ENCODE measurements at places on chromosomes 2 and 18.

DNA sequence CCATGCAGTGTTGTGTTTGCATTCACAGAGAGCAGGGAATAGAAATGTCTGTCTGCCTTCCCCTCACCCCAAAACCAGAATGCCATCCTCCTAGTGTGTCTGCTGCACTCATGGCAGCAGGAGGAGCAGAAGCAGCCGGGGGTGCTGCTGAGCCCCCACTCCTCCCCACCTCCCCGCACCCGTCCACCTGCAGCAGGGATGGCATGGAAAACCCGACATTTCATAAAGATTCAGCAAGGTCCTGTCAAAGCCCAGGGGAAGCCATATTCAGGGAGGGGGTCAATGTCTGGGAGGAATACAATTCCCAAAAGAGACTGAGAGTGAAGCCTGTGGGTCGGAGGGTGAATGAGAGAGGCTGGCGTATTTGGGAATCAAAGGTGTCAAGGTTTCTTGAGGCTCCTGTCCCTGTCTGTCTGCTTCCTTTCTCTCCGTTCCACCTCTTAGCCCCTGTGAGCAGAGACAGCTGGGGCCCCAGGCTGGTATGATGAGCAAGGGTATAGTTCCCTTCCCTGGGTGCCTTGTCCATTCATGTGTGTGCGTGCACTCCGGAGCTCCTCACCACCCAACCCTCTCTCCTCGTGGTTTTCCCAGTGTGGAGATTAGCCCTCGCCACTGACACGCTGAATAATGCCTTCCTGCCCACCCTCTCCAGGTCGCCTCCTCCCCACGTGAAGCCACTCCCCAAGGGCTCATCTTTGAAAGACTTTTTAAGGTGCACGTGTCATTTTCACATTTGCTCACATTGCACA lies 133.5 kb upstream of the ZNF236 start:
- no peaks in the 10 kb centered on the region for H3K4me1 ChIP-seq
- DNase-seq: no peak
- H3K27ac ChIP-seq: no peak overlapping the region
- no peak overlapping the region for H3K4me3 ChIP-seq

DNA sequence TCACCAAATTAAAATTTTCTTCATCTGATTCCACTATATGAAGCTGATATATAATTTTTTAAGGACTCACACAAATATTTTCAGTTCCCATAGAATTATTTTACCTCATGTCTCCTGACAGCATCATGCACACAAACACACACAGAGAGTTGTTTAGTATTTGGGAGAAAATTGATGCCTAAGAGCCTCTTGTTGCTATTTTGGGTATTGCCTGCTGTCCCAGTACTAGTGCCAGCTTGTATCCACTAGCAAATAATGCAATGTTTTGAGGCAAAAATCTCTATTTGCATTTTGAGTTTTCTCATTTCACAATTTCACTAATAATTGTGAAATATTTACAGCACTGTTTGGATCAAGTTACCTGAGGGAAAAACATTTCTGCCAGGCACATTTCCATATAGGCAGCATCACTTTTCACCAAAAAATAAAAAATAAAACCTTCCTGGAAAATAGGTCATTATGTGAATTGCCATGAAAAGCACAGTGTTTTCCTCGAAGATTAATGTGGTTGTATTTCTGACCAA lies 328.2 kb downstream of the KCNJ3 start:
- no peaks in the 10 kb centered on the region for H3K36me3 ChIP-seq
- H3K27ac ChIP-seq: no peak overlapping the region
- H3K4me1 ChIP-seq: no peaks in the 10 kb centered on the region
- H3K4me3 ChIP-seq: no peak overlapping the region
- no peaks in the 10 kb centered on the region for H3K27me3 ChIP-seq

- no peak for DNase-seq
- no peaks in the 10 kb centered on the region for H3K4me1 ChIP-seq
- no peak overlapping the region for H3K27ac ChIP-seq
Observed at GRCh38 chr2:169119123-169119760, 49.9 kb downstream of the DHRS9 start.

DNA sequence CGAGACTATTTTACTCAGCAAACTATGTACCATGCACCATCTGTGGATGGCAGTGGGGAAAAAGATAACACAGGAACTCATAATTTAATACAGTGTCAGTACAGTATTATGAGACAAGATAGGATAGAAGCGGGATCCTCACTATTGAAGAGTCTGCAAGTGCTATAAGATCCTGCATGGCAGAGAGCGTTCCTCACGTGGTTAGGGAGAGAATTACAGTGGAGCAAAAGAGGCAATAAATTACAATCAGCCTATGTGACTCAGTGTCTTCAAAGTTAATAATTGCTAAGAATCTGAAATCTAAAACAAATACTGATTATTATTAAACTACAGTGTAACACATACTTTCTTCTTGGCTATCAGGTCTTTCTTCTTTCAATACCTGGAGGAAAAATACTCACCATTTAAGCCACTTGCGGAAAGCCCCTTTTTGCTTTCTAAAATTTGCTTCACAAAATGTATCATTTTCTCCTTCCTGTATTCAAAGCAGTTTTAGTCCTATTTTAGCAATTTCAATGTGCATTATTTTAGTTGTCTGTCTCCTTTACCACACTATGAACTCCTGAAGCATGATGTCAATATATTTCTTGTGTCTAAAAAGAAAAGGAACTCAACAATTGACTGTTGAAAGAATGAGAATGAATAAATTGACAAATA lies 342.9 kb downstream of the SPAG16 start:
- H3K4me1 ChIP-seq: no peaks in the 10 kb centered on the region
- DNase-seq: no peak
- H3K27ac ChIP-seq: no peak overlapping the region
- H3K27me3 ChIP-seq: no peaks in the 10 kb centered on the region

DNA sequence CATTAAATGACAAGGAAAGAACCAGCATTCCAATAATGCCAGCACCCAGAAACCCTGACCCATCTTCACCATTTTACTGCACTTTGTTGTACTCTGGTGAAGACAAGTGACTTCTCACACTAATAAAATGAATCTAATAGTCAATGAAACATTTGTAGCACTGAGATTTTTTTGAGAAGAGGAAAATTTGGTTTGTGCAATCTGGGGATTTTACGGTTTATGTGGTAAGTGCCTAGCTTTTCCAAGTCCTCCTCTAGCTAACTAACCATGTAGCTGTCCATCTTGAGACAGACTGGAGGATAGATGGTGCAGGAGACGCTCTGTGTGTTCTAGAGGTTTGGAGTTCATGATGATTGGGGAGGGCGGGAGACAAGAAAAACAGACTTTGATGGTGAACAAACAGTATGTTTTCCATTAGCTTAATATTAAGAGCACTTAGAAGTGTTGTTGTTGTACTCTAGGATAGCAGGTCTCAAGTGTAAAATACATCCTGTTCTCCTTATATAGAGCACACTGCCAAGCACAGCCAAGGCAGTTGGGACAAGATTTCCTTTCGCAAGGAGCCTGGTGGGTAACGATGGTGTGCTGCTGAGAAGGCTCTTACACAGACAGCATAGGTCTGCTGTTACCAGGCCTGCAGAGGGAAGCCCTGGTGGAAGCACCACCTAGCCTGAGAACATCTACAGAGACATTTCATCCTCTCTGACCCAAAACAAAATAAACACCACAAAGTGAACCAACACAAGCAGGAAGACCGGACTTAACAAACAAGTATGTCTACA lies 83.7 kb downstream of the BCL11A start:
- H3K4me1 ChIP-seq: no peaks in the 10 kb centered on the region
- peaks cover 9% of the 10 kb centered on the region for H3K36me3 ChIP-seq
- no peaks in the 10 kb centered on the region for H3K27me3 ChIP-seq
- H3K27ac ChIP-seq: no peak overlapping the region

DNA sequence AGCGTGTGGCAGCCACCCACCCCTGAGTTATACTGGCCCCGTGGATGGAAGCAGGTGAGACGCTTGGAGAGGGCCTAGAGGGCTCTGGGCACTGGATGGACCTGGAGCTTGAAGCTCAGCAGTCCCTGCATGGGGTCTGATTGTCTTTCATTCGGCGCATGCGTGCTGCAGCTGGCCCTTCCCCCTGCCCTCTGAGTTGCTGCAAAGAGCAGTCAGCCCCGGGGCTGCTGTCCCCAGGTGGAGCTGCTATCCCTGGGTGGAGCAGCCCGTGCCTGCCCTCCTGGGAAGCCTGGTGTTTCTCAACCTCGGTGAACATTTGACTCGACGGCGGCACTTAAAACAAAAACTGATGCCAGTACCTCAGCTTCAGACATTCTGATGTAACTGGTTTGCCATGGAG lies 29.6 kb downstream of the IGFBP5 start:
- no peak for DNase-seq
- no peaks in the 10 kb centered on the region for H3K27me3 ChIP-seq
- no peaks in the 10 kb centered on the region for H3K4me1 ChIP-seq

- H3K36me3 ChIP-seq: no peaks in the 10 kb centered on the region
- H3K4me1 ChIP-seq: peaks cover 22% of the 10 kb centered on the region
- no peak overlapping the region for H3K4me3 ChIP-seq
Observed at GRCh38 chr18:74996055-74996454, 212.9 kb downstream of the PTGR3 start.

GRCh38 chr2:71206271-71206670 lies 20.6 kb downstream of the PAIP2B start:
- DNase-seq: no peak
- no peaks in the 10 kb centered on the region for H3K27me3 ChIP-seq
- H3K27ac ChIP-seq: no peak overlapping the region
- H3K36me3 ChIP-seq: no peaks in the 10 kb centered on the region

- no peak overlapping the region for H3K27ac ChIP-seq
- peaks cover 71% of the 10 kb centered on the region for H3K27me3 ChIP-seq
- no peak for DNase-seq
- H3K4me3 ChIP-seq: no peak overlapping the region
Observed at GRCh38 chr2:42045848-42046748, 1.7 kb upstream of the PKDCC start.

- no peak overlapping the region for H3K4me3 ChIP-seq
- no peaks in the 10 kb centered on the region for H3K27me3 ChIP-seq
- peak overlapping the region; percentile 14 for H3K27ac ChIP-seq
- no peaks in the 10 kb centered on the region for H3K36me3 ChIP-seq
- H3K4me1 ChIP-seq: peaks cover 15% of the 10 kb centered on the region
Observed at GRCh38 chr2:144320491-144320890, 199.4 kb downstream of the ZEB2 start.

- H3K27ac ChIP-seq: no peak overlapping the region
- H3K27me3 ChIP-seq: peaks cover 2% of the 10 kb centered on the region
- H3K36me3 ChIP-seq: no peaks in the 10 kb centered on the region
- H3K4me3 ChIP-seq: no peak overlapping the region
- no peaks in the 10 kb centered on the region for H3K4me1 ChIP-seq
- DNase-seq: no peak
Observed at GRCh38 chr2:25073025-25073424, 31.1 kb downstream of the EFR3B start.

- DNase-seq: no peak
- no peak overlapping the region for H3K4me3 ChIP-seq
- no peaks in the 10 kb centered on the region for H3K4me1 ChIP-seq
- no peaks in the 10 kb centered on the region for H3K36me3 ChIP-seq
Observed at GRCh38 chr2:198700319-198700718, 757.4 kb downstream of the SATB2 start.

GRCh38 chr2:176156807-176157498 lies at the start of gene HOXD3:
Gene HOXD3 (plus strand): TSS chr2:176157307. CDS start chr2:176169115, 11,808 bp downstream.
- peaks cover 2% of the 10 kb centered on the region for H3K4me1 ChIP-seq
- no peak within 1 kb of the TSS for H3K4me3 ChIP-seq
- no peaks in the 10 kb centered on the region for H3K36me3 ChIP-seq

GRCh38 chr18:45505497-45506206 lies 109.6 kb upstream of the SLC14A2 start:
- DNase-seq: no peak
- no peak overlapping the region for H3K27ac ChIP-seq
- H3K4me3 ChIP-seq: no peak overlapping the region
- peaks cover 3% of the 10 kb centered on the region for H3K27me3 ChIP-seq
- no peaks in the 10 kb centered on the region for H3K36me3 ChIP-seq

- no peaks in the 10 kb centered on the region for H3K36me3 ChIP-seq
- H3K4me3 ChIP-seq: no peak overlapping the region
- H3K4me1 ChIP-seq: no peaks in the 10 kb centered on the region
- no peaks in the 10 kb centered on the region for H3K27me3 ChIP-seq
- H3K27ac ChIP-seq: no peak overlapping the region
- DNase-seq: no peak
Observed at GRCh38 chr2:187466129-187466792, 18.2 kb upstream of the CALCRL start.

GRCh38 chr2:215612786-215613185 lies 176.9 kb upstream of the FN1 start:
- no peaks in the 10 kb centered on the region for H3K4me1 ChIP-seq
- no peaks in the 10 kb centered on the region for H3K36me3 ChIP-seq
- no peak for DNase-seq
- no peak overlapping the region for H3K4me3 ChIP-seq
- no peaks in the 10 kb centered on the region for H3K27me3 ChIP-seq
- H3K27ac ChIP-seq: no peak overlapping the region

DNA sequence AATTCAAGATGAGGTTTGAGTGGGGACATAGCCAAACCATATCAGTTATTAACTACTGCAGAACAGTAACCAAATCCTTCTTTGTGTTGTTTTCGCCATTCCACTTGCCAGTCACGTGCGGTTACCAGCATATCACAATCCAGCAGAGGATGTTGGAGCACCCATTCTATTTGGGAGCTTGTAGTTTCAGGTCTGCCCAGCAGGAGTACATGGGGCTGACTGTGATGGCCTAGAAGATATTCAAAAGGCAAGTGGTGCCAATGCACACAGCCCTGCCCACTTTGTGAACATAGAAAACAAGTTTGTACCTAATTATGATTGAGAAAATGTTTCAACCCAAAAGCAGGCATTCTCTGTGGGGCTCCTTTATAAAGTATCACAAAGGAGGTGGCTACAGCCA lies 57.0 kb downstream of the ZNF519 start:
- no peaks in the 10 kb centered on the region for H3K27me3 ChIP-seq
- H3K4me1 ChIP-seq: no peaks in the 10 kb centered on the region
- H3K27ac ChIP-seq: no peak overlapping the region
- H3K4me3 ChIP-seq: no peak overlapping the region
- H3K36me3 ChIP-seq: no peaks in the 10 kb centered on the region

GRCh38 chr18:25533218-25533617 lies 181.3 kb upstream of the ZNF521 start:
- H3K4me1 ChIP-seq: no peaks in the 10 kb centered on the region
- H3K36me3 ChIP-seq: no peaks in the 10 kb centered on the region
- no peak overlapping the region for H3K27ac ChIP-seq

GRCh38 chr2:40432921-40433483 lies 18.9 kb downstream of the SLC8A1 start:
- no peaks in the 10 kb centered on the region for H3K27me3 ChIP-seq
- no peaks in the 10 kb centered on the region for H3K4me1 ChIP-seq

DNA sequence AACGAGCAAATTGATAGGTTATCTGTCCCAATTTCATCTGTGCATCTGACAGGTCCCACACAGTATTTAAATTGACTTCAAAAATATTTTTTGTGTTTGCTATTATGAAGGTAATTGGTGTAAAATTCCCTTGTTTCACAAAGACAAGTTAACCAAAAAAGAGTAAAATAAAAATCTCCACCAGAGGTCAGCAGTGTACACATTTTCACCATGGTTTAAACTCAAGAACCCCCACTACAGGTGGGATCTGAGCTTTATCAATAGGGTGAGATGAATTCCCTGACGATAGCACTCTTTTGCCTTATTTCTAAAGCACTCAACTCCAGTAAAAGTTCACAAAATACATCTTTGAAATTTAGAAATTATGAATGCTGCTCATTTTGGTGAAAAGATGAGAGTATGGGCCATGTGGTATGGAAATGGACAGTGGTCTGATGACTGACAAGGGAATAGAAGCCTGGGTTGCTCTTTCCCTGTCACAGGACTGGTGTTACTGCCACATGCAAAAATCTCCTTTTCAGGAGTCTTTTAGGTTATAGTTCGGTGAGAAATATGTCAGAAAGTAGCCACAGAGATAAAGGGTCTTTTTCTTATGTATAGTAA lies 68.0 kb downstream of the SERPINB8 start:
- no peaks in the 10 kb centered on the region for H3K27me3 ChIP-seq
- DNase-seq: no peak
- H3K36me3 ChIP-seq: no peaks in the 10 kb centered on the region
- no peaks in the 10 kb centered on the region for H3K4me1 ChIP-seq
